NCI-H460 (cell line): ENCODE measurements at places on chromosomes 6 and 20.

DNA sequence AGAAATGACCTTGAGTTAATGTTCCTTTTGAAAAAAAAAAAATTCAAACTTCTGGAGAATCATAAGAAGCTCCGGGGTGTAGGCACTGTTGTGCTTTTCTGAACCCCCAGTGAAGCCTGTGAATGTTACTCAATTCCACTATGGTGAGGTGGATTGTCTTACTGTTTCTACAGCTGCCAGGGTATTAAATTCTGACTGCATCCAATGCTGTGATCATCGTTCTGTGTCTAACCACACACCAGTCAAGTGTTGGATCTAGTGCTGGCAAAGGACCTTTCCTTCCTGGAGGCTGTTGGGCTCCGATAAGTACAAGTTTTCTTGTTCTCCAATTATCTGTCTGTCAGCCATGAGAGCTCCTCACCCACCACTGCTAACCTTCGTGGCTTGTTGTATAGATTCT, 162.0 kb upstream of the EPHA7 start:
- DNase-seq: no peak

GRCh38 chr6:169185692-169186485, 67.8 kb downstream of the THBS2 start:
- no peak for DNase-seq

DNA sequence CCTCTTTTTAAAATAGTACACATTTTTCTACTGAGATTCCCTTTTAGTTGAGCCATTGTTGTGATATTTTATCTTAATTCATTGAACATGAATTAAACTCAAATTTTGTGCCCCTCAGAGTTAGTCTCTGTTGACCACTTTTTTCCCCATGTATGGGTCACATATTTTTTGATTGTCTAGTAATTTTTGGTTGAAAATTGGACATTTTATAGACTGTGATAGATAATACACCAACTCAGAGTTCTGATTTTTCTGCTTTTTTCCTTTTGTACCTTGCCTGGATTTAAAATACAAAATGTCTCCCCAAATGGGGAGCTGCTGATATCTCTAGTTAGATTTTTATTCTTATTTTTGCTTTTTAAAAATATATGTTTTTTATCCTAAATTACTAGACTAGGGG, 291.8 kb upstream of the CITED2 start:
- no peak for DNase-seq

- DNase-seq: no peak
These were observed 26.2 kb upstream of the TCFL5 start for GRCh38 chr20:62887860-62888239.

DNA sequence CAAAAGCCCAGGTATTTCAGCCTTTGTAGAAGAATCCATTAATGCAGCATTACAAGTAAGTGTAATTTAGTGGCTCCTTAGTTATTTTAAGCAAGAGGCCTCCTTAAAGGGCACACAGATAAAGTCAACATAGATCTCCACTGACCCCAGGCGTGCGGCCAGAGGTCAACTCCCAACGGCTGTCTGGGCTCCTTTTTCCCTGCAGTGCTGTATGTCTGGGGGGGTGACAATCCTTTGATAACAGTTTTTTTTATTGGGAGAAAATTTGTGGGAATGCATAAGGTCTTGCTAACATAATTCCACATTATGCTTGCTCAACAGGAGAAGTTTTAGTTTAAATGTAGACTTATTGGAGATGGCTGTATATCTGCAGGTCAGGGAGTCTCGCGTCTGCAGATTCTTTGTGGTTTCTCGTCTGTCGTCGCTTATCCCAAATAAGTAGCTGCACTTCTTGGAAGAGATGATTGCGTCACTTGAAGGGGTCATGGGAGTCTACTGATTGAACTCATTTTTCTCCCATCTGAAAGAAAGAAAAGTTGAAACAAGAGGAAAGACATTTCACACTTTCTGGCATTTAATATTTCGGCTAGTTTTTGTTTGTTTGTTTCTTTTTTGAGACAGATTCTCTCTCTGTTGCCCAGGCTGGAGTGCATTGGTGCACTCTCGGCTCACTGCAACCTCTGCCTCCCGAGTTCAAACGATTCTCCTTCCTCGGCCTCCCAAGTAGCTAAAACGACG, 151.7 kb upstream of the AKAP12 start:
- DNase-seq: no peak

DNA sequence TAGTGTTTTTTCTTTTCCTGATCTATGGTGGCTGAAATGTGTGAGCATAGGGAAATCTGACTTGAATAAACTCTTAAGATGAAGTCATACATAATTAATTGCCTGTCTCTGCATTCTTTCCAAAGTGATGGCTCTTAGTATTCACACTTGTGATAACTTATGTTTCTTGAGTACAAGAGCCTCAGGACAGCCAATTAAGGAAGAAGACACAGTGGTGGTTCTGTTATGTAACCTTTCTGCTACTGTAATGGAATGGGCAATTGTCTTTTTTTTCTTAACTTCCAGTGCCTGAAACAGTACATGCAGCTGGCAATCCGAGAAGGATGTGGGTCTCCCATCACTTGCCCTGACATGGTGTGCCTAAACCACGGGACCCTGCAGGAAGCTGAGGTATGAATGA, 40.1 kb downstream of the RNF144B start:
- no peak for DNase-seq

DNA sequence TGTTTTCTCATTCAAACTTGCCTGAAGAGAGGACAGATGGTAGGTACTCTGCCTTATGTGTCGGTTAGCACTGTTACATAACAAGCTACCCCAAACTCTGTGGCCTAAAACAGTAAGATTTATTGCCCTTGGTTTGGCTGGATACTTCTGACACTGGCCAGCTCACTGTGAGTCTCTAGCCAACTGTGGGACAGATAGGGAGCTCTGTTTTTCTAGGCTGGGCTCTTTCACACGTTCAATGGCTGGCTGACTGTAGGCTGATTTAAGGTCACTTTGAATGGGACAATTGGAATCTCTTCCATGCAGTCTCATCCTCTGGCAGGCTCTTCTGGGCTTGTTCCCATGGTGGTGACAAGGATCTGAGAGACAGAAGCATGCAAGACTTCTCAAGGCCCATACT, 39.4 kb upstream of the JAG1 start:
- DNase-seq: no peak

- no peak for DNase-seq
These were observed 106.1 kb downstream of the PSMB1 start for GRCh38 chr6:170446841-170447560.

- DNase-seq: no peak
These were observed 44.6 kb downstream of the GPR63 start for GRCh38 chr6:96792561-96793190.

- DNase-seq: no peak
These were observed 87.8 kb downstream of the L3MBTL3 start for GRCh38 chr6:130105996-130106704.

- no peak for DNase-seq
These were observed 117.0 kb downstream of the NFATC2 start for GRCh38 chr20:51425347-51426106.

DNA sequence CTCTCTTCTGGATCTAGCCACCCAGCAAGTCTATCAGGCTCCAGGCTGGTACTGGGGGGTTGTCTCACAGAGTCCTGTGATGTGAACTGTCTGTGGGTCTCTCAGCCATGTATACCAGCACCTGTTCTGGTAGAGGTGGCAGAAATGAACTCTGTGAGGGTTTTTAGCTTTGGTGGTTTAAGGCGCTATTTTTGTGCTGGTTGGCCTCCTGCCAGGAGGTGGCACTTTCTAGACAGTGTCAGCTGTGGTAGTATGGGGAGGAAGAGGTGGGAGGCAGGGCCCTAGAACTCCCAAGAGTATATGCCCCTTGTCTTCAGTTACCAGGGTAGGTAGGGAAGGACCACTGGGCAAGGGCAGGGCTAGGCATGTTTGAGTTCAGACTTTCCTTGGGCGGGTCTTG, 75.8 kb downstream of the SNAP91 start:
- DNase-seq: no peak

- DNase-seq: peak; percentile 27
These were observed 852 bp downstream of the GMNN start for GRCh38 chr6:24775520-24776058.

- DNase-seq: no peak
These were observed 1081.8 kb upstream of the DEFB115 start for GRCh38 chr20:30175681-30176080.

DNA sequence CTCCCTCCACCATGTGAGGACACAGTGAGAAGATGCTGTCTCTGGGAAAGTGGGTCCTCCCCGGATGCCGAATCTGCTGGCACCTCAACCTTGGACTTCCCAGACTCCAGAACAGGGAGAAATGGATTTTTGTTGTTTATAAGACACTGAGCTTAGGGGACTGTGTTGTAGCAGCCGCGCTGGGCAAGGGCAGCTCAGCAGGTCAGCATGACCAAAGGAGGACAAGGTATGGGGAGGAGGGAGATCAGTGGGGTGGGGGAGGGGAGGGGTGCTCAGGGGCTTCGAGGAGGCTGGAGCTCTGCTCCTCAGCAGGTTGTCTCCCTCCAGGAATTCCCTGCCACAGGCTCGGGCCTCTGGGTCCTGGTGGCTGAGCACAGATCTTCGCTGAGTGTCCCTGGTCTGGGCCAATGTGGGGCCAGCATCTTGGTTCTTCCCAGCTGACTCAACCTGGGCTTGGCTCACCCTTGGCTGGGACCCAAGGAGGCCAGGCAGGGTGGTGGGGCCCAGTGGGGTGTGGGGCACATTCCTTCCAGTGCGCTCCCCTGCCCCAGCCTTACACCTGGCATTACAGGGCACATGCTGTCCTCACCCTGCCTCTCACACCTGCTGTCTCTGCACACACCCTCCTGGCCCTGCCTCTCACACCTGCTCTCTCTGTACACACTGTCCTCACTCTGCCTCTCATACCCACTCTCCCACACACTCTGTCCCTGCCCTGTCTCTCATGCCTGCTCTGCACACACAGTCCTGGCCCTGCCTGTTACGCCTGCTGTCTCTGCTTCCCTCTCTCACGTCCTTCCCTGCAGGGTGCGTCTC, 107.3 kb downstream of the SYCP2 start:
- DNase-seq: no peak

- DNase-seq: no peak
These were observed 239.9 kb downstream of the HIVEP2 start for GRCh38 chr6:142705054-142705453.

DNA sequence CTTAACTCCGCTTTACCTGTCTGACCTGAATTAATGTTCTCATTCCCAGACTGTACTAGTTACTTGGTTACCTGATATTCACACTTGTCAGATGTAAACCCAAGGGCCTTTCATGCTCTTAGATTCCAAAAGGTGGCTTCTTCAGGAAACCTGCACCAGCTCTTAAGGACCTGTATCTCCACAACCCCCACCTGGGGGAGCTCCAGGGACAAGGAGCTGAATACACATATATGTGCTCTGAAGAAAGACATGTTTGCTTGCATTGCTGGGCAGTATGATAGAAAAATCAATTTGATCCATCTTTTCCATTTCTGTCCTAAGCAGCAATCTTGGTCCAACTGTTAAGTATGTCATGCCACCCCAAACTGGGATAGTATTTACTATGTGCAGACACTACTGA, 64.8 kb upstream of the POU3F2 start:
- DNase-seq: peak; percentile 8

- DNase-seq: no peak
These were observed 28.7 kb downstream of the SAYSD1 start for GRCh38 chr6:39086294-39086693.

- DNase-seq: no peak
These were observed 423.6 kb downstream of the HAO1 start for GRCh38 chr20:7516621-7517111.
